HFFc6 (cell line): ENCODE measurements at places on chromosomes 2 and 18.

- DNase-seq = no peak
Observed at GRCh38 chr2:230097424-230097823, 28.7 kb upstream of the SLC16A14 start.

DNA sequence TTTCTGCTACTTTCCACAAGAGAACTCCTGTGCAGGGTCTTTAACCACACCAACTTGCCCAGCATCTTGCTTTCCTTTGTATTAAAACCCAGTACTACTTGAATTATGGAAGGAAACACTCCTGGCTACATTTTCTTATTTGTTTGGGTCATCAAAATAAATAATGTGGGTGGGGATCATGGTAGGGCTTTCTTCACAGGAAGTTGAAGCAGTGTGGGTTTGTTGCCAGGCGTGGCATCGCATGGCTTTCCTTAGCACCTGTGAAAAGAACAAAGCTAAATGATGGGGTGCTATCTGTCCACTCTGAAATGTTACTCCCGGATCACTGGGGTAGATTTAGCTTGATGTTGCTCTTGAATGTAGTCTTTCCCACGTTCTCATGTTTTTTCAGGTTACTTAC, 18.7 kb downstream of the ARHGAP25 start:
- DNase-seq = no peak

- DNase-seq = peak; percentile 45
Observed at GRCh38 chr2:40488101-40488601, 36.3 kb upstream of the SLC8A1 start.

DNA sequence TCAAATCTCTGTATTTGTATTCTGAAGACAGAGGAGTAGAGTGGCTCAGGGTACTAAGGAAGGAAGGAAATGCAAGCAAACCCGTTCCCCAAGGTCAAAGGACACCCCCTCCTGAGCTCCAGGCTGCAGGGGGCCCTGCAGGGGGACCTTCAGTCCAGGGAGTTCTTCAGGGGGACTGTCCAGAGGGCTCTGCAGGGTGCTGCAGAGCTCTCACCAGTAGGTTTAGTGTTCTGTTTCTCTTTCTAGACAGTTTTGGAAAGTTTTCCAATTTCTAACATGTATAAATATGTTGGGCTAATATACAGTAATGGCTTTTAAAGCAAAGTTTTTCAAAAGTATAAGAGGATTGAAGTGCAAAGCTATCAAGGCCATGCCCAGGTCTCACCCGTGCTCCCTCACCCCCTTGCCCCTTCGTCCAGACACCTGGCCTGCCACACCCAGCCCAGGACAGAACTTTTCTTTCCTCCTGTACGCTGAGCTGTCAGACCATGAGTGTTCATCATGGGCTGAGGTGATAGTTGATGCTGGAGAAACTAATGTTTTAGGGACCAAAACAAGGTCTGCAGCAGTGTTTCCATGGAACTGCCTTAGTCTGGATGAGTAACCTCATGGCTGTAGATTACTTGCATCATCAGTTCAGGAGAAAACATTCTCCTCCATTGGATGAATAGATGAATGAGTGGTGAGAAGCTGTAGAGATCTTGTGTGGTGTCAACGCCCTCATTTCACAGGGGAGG, 134.2 kb downstream of the GLI2 start:
- peak; percentile 8 for DNase-seq

GRCh38 chr2:69310111-69311023, 76.7 kb downstream of the GFPT1 start:
- DNase-seq = no peak

DNA sequence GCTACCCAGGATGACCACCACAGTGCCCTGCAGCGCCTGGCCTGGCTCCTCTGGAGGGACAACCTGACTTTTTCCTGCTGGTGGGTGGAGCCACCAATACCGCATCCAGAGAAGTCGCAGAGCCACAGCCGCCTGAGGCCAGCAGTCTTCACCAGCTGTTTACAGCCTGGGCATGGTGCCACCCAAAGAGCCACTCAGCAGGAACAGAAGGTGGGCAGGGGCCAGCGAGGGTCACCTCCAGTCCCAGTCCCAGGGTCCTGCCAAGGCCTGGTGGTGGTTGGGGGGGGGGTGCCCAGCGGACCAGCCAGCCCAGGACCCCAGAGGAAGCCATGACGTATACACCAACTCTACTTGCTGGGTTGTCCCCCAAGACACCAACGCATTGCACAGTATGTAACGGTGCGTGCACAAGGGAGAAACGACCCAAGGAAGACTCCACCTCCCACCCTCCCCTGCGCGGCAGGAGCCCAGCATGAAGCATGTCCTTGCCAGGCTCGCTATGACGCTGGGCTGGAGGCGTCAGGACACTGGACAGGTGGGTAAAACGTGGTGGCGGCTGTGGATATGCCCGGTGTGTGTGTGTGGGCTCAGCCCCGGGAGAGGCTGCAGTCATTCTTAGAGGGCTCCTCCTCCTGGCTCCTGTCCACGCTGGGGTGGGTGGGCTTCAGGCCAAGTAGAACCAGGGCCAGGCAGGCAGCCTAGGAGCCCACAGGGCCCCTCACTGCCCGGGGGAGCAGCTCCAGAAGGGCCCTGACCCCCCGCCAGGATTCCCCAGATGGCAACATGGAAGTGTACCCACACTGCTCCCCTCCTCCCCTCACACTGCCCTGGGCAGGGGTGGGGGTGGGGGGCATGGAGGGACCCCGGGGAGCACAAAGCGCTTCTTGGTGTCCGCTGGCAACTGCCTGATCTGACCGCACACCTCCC, 49.3 kb downstream of the HS6ST1 start:
- no peak for DNase-seq

DNA sequence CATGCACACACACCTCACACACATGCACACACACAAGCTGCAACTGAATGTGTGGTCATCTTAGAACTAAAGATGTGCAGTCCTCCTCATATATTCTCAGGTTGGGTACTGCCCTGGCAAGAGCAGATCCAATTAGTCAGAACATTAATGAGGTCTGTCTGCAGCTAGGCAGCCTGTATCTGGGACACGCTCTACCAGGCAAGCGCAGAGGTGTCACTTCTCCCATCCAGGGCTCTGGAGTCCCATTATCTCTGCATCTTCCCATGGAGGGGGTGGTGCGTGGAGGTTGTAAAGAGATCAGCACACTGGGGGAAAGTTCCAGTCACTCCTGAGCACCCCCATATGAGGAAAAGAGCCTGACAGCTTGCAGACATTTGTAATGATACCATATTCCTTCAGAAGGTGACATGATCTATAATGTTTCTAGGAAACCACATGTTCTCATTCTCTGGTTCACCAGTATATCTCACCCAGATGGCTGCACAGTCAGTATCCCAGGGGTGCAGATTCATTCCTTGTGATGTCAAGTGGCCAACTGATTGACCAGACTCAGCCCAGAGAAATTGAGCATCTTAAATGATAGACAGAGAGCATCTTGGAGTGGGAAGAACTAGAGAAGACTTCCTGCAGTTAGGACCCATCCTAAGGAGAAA, 95.4 kb downstream of the RTN4 start:
- no peak for DNase-seq

GRCh38 chr18:28005164-28005563, 171.8 kb downstream of the CDH2 start:
- DNase-seq = no peak

- peak; percentile 56 for DNase-seq
Observed at GRCh38 chr2:199404841-199405240, 52.9 kb downstream of the SATB2 start.

DNA sequence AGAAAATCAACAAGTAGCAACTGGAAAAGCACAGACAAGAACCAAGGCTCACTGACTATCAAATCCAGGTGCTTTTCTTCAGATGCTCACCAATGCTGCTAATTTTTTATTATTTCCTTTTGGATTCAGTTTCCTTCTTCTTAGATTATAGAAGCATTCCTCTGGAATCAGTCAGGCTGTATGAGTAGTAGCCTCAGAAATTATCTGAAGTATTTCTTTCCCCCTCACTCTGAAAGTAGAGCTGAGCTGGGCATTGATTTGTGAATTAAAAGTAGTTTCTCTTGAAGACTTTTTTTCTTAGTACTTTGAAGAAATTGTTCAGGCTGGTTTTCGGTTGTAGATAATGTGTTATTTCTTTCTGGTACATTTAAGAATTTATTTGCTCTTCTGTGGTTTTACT, 273.7 kb downstream of the NOL4 start:
- DNase-seq = no peak

DNA sequence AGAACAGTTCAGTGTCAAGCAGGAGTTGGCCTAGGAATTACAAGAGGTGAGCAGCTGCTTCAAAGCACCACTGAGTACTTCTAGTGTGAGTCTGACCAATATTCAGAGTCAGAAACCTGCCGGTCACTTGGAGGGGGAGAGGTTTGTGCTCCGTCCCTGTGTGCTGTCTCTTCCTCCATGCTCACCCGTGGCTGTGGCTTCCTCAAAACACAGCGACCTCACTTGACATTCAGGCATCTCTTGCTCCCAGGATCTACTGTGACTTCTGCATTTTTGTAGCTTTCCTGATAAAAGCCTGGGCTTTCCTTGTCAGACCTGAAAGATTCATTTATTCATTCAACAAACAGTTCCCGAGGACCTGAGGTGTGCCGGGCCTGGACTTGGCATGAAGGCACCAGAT, 32.9 kb downstream of the TPRKB start:
- DNase-seq = no peak
